NCI-H2081 (cell line): ENCODE measurements at places on chromosomes 11 and 22.

GRCh38 chr11:56624661-56625110 lies 10.0 kb upstream of the OR5M1 start:
- no peak for DNase-seq

- peak; percentile 73 for DNase-seq
These were observed 92.9 kb downstream of the PDHX start for GRCh38 chr11:35009191-35009943.

DNA sequence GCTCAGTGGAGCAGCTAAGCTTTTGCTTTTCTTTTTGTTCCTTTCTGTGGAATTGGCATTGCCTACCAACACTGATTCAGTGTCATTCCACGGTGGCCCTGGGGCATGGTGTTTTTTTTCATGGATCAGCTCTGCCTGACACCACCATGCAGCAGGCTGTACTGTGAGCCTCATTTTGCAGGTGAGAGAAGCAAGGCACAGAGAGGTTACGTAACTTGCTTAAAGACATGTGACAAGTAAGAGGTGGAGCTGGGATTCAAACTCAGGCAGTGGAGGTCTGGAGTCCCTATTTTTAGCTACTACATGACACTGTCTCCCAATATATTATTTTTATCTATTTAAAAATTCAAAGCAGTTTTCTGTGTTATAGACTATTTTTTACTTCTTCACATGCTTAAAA lies 44.4 kb downstream of the APOL3 start:
- DNase-seq = no peak

GRCh38 chr11:69244266-69244665 lies 49.7 kb upstream of the MYEOV start:
- DNase-seq = no peak

DNA sequence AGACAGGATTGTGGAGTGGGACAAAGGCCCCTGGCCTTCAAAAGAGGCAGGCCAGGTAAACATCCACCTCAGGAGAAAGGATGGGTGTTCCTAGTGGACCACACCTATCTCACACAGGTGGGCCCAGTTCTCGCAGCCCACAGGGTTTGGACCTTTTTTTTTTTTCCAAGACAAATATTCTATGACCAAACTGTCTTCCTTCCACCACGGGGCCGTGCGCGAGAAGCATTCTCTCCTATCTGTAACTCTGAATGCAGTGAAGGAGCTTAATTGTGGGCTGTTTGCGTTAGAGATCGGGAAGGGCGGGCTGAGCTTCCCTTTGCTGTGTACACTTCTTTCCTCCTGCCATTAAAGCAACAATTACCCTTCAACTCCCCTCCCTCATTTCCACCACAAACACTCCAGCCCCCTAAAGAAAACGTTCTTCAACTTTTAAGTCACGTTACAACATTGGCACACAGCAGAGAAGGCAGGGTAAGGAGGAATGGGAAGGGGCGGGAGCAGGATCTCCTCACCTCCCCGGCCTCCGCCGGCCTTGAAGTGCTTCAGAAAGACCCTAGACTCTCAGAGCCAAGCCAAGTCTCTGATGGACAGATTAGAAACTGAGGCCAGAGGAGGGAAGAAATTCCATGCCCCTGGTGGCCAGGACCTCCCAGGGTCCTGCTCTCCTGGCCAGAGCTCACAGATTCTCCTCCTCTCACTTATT lies 238.4 kb downstream of the BUD13 start:
- no peak for DNase-seq

DNA sequence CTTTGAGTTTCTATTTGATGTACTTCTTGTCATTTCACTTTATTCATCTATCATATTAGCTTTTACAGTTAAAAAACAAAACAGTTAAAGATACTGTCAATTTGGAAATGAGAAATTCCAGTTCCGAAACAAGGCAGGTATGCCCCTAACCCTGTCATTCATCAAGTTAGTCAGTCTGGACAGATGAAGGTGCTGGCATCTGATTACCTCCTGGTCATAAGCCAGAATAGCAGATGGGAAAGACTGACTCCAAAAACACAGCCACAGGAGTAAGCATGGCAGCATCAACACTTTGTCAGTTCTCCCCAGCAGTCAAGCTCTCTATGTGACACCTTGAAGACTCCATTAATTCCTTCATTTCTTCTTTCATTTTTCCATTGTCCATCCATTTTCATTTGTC lies 4.3 kb downstream of the LRRC51 start:
- no peak for DNase-seq

GRCh38 chr22:33354928-33355327 lies 296.7 kb upstream of the SYN3 start:
- no peak for DNase-seq

- no peak for DNase-seq
These were observed 376.7 kb upstream of the CCDC179 start for GRCh38 chr11:23236826-23237555.

GRCh38 chr11:61158691-61159381 lies 2.4 kb downstream of the VPS37C start:
- no peak for DNase-seq

GRCh38 chr22:24592851-24593558 lies at the start of gene LRRC75B:
TSS of gene LRRC75B (minus strand) at chr22:24593073. CDS start at chr22:24593039, 34 bp downstream.
- DNase-seq = peak; percentile 17

DNA sequence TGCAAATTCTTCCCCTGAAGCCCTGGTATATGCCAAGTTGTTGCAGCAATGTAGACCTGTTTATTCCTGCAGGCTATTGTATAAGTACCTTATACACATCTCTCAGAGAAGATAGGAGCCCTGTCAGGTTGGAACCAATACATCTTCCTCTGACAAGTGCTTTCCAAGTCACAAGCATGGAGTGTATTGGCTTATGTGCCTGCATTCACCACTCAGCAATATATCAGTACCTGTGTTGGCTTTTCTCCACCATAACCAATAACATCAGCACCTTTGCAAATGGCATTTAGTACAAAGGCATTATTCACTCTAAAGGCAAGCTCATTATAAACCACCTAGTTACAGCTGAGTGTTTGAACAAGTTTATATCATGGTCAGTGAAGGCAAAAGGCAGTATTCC lies 611.7 kb upstream of the CNTN5 start:
- no peak for DNase-seq

DNA sequence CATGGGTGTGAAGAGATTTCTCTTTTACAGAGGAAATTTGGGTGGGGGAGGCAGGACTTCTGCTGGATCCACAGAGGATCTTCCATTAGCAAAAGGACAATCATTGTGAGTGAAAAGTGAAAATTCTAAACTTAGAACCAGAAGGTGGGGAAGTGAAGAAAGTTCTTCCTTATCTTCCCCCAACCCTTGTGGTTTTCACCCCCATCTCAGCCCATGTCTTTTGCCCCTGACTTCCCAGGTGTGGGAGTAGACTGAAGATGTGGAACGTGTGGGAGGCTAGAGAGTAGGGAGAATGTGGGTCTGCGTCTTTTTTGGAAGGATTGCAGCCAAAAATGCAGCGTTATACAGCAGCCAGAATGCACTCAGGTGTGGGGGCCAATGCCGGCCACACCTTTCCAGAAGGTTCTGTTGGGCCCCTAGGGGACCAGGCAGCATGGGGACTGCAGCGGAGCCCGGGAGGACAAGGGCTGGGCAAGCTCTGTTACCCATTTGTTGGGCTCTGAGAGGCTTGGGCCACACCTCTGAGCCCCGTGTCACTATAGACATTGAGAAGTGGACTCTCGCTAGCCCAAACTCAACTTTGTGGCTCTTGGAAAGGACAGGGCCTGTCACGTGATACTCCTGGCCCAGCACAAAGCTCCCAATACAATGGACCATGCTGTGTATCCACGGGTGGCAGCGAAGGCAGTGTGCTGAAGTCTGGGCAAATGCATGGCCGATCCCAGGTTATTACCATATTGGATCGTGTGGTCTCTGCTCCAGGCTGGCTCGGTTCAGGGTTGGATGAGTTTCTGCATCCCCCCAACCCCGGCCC lies 32.8 kb upstream of the LINC01488 start:
- no peak for DNase-seq

- DNase-seq = no peak
These were observed 19.0 kb downstream of the JAML start for GRCh38 chr11:118205606-118206378.

DNA sequence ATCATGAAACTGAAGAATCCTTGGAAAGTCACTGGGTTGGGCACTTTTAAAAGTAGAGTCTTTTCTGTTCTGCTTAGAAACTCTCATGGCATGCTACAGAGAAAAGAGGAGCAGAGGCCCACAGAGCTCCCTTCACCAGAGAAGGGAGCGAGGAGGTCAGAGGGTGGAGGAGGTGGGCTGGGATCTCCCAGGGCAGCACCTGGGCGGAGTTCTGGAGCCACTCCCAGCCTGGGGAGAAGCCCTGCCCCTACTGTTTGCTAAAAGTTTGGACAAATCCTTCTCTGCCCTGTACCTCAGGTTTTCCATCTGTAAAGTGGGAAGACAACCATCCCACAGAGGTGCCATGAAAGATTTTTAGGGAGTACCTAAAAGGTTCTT lies 299.1 kb downstream of the KIRREL3 start:
- DNase-seq = no peak

- no peak for DNase-seq
These were observed 120.0 kb downstream of the CADM1 start for GRCh38 chr11:115384236-115384635.

- DNase-seq = no peak
These were observed 80.5 kb upstream of the CHRM4 start for GRCh38 chr11:46471943-46472661.

- no peak for DNase-seq
These were observed 119.3 kb downstream of the WNT11 start for GRCh38 chr11:76086743-76087635.

DNA sequence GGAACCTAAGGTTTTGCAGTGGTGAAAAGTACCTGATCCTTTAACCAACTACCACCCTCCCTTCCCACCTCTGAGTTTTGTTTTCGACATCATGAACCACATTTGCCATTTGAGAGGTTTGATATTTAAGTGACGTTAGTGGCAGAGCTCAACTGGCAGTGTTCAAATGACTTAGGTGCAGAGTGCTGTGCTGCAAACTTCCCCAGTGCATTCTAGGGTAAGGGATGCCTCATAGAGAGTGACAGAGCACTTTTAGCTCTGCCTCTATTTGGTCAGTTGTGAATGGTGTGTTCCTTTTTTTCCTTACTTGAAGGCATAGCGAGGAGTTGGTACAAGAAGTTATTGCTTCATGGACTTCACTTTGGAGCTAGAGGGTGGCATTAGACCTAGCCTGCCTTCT lies 9.4 kb downstream of the BMAL1 start:
- no peak for DNase-seq

DNA sequence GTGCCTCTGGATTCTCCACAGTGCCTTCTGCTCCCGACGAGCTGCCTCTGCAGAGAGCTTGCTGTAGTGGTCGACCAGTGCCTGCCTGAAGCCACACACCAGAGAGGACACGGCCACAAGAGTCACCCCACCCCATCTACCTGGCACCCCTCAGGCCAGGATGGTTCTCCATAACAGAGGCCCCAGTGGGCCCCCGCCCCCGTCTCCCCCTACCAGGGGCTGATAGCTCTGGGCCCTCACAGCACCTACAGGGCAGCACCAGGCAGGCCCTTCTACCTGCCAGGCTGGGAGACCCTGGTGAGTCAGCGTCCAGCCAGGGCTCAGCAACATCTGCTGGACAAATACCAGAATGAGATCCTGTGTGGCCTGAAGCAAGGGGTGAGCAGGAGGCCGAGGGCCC lies 21.7 kb downstream of the SELENOO start:
- no peak for DNase-seq

- DNase-seq = no peak
These were observed 412.9 kb downstream of the METTL15 start for GRCh38 chr11:28521075-28521474.

DNA sequence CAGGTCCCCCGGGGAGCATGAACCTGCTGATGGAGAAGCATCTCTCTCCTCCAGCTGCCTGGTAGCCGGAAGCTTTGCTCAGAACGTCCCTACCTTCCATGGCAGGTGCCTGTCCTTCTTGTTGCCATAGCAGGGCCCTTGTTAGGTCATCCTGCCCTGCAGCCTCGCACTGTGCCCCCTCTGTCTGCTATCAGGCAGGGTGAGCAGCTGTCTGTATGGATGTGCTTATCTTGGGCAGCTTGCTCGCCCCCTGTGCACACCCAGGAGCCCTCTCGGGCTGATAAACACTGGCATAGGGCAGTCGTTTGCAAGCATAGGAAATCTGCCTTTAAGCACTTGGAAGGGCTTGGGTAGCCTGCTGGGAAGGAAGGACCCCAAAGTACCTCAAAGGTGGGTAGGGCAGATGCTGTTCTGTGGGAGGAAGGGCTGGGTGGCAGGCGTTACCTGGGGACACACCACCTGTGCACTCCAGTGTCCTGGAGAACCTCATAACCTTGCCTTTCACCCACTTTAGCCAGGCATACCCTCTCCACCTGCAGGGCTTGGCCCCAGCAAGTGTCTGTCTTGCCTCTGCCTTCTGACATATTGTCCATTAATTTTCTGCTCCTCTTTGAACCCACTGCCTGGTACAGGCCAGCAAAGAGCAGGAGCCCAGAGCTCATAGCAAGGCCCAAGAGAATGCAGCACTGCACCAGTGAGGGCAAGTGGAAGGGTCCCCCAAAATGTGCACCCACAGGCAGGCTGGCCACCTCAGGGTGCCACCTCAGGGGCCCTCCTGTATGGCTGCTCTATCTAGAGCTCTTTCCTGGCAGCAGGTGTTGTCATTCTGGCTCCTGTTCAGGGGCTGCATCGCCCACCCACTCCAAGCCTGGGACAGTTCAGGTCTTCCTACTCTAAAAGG lies 8.0 kb upstream of the COMT start:
- no peak for DNase-seq

DNA sequence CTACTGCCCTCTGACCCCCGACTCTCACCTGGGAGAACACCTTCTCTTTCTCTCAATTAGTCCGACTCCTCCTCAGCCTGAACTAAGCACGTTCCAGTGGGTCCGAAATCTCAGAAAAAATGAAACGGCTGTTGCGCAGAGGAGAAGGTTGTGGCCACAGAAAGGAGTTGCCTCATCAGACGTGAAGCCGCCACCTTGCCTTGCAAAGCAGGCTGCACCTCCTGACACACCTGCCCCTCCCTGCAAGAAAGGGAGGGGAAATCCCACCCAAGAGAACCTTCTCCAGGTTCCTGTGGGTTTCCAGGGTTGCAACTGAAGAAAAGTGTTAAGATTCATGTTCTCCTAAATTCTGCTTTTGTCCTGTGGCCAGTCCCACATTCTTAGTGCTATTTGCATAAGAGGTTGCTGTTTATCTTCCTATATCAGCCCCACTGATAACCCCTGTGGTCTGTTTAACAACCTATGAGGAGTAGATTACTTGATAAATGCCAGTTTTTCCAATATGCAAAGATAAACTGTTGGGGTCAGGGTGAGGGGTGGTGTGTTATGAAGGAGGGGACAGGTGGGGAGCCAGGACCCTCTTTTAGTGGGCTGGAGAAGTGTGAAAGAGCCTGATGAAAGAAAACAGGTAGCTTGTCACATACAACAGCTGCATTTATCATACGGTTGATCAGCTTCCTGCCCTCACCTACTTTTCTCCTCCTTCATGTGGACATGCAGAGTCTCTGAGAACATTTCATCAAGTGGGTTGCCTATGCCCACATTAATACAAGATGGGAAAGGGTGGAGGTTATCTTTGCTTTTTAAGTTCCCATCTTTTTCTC lies 18.2 kb downstream of the ZBTB16 start:
- DNase-seq = no peak
